ENCODE measurements at places on chromosomes 11 and 22.
A peak's percentile ranks its signal among the peaks of the same experiment; 100 is the strongest.

DNA sequence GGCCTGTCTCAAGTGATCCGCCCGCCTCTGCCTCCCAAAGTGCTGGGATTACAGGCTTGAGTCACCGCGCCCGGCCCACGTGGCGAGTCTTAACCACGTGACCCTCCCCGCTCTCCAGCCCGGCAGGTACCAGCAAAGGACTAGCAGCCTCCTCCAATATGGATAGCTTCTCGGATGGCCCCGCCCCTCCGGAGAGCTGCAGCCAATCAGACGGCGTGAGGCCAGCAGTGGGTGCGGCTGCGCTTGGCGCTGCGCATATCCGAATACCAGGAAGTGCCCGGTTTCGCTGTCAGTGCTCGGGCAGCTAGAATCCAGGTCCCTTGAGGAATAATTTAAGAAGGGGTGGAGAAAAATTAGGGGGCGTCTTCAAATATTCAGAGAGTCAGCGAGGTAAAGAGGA, 14.7 kb upstream of the PISD start:
- peak; percentile 93 for DNase-seq

DNA sequence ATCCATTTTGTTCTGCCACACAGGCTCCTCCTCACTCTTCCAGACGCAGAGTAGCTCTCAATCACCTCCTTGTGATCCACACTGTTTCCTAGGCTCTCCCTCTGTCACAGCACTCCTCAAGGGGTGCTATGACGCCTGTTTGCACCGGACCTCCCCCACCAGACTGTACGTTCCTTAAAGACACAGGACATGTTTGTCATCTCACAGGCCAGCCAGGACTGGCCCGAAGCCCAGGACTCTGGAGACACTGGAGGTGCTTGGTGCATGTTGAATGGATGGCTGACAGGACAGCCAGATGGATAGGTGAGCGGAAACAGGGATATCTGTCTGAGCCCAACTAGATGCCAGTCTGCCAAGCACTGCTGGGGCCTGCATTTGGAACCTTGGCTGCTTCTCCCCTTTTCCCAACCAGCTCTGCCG, 13.6 kb downstream of the PLA2G6 start:
- no peak for DNase-seq

GRCh38 chr11:61138935-61139334, 22.3 kb downstream of the VPS37C start:
- no peak for DNase-seq

DNA sequence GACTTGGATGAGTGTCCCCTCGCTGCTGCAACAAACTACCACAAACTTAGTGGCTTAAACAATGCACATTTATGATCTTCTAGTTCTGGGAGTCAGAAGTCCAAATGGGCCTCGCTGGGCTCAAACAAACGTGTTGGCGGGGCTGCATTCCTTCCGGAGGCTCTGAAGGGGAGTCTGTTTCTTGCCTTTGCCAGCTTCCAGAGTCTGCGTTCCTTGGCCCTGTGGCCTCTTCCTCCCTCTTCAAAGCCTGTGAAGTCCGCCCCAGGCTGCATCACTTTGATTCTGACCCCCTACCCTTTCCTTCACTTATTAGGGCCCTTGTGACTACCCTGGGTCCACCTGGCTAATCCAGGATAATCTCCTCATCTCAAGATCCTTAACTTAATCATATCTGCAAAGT, 80.3 kb upstream of the NECTIN1 start:
- no peak for DNase-seq

DNA sequence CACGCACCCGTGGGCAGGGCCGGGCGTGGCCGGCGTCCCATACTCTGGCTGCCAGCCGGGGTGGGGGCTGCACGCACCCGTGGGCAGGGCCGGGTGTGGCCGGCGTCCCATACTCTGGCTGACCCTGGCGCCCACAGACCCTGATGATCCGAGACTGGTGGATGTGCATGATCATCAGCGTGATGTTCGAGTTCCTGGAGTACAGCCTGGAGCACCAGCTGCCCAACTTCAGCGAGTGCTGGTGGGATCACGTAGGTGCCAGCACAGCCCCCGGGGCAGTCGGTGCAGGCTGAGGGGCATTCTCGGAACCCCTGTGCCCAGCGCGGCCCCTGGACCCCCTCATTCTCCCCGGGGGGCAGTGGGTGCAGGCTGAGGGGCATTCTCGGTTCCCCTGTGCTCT, 19.0 kb downstream of the RNH1 start:
- DNase-seq, result no peak

- DNase-seq, result no peak
These were observed 4.1 kb downstream of the ADORA2A start for GRCh38 chr22:24431309-24432034.

- DNase-seq, result no peak
These were observed 118.7 kb upstream of the E2F8 start for GRCh38 chr11:19359221-19360000.

DNA sequence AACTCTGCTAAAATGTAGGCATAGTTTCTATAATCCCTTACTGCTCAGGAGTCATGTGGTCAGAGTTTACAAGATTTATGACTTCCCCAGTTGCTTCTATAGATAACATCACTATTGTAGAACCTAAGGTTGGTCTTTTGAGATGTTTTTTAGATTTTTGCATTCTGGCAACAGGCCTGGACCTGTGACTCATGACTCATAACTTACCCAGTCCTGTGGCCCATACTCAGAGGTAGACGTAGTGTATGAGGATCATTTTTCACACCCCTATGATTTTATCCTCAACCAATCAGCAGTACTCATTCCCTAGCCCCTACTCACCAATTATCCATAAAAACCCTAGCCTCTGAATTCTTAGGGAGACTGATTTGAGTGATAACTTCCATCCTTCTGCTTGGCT, 384.4 kb upstream of the DDI1 start:
- DNase-seq, result no peak

GRCh38 chr11:38498721-38499120, 1900.7 kb upstream of the RAG2 start:
- DNase-seq, result no peak

DNA sequence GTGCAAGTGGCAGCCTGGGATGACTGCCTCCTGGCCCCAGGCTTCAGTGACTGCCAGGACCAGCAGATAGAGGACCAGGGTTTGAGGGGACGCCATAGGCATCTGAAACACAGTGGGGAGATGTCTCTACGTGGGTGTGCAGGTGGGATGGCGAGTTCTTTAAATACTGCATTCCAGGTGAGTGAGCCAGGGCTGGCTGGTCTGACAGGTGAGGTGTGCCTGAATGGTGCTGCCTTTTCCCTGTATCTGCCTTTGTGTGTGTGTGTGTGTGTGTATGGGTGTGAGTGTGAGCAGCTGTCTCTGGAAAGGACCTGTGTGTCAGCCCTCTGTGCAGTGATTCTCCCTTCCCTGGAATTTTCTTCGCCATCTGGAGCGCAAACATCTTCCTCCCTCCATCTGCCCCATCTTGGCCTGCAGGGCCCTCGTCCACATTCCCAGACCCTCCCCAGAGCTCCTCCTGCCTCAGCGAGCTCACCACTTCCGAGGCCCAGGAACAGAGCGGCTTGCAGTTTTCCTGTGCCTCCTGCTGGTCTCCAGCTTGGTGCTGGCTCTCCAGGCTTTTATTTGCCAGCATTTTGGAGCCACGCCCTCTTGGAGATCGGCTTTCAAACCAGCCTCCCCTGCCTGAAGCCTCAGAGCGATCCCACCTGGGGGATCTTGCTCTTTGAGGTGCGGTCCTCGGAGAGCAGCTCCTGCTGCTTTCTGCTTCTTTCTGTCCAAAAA, at the start of gene GPHA2:
TSS of gene GPHA2 (minus strand) at position 535 of the 723 bp plus-strand sequence. CDS start at position 102, 433 bp downstream.
- no peak for DNase-seq

DNA sequence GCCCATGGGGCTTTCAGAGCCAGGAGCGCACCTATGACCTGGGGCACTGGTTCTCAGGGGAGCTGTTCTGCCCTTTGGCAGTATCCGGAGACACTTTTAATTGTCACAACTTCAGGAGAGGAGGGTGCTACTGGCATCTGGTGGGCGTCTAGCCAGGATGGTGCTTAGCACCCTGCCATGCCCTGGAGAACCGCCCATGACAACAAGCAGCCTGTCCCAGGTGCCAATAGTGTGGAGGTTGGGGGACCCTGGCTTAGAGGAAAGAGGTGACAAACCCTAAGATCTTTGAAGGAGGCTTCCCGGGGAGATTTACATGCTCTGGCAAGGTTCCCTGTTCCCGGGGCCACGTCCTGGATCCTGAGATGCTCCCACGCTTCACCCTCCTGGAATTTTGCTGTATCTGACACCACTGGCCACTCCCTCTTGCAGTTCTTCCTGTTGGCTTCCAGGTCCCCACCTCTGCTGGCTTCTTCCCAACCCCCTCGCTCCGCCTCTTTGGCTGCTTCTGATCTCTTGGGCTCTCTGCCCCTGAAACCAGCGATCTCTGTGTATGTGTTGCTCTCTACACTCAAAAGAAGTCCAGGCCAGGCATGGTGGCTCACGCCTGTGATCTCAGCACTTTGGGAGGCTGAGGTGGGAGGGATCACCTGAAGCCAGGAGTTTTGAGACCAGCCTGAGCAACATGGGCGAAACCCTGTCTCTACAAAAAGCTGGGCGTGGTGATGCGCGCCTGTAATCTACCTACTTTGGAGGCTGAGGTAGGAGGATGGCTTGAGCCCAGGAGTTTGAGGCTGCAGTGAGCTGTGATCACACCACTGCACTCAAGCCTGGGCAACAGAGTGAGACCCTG, 31.1 kb downstream of the FADS3 start:
- no peak for DNase-seq

DNA sequence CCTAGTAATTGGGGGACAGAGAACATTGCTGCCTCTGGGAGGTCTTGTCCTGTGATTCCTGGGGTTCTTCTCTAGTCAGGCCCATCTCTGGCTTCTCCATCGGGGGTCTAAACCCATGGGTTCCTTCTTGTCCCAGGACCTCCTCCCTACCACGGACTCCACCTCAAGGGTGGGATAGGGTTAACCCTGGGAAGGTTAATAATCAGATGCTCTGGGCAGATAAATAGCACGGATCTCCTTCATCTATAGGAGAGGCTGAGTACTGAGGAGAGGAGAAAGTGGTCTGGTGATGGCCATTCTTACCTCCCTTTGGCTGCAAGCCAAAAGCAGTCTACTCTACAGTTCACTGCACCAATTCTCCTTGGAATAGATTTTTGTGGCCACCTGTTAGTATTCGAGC, 10.5 kb downstream of the HEPHL1 start:
- DNase-seq, result no peak

- DNase-seq, result peak; percentile 65
These were observed 3.8 kb upstream of the ADORA2A start for GRCh38 chr22:24423519-24424000.

DNA sequence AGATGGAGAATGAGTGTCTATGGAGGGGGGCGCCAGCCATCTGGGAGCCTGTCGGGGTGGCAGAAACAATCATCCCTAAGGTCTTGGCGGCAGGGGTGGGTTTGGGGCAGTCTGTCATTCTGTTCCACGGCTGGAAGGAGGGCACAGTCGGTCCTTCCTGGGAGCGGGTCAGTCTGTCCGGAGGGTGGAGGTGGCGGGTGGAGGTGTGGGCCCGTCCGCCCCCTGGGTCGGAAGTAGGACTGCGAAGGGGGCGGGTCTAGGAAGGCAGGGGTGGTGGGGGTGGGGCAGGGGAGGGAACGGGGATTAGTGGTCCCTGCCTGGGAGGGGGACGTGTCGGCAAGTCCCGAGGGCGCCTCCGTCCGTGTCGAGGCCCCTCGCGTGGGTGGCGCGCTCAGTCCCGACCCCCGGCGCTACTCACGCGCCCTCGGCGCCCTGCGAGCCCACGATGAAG, 461 bp downstream of the TBC1D10A start:
- DNase-seq, result no peak

- no peak for DNase-seq
These were observed 114.4 kb downstream of the FBXO7 start for GRCh38 chr22:32589007-32589406.

- DNase-seq, result no peak
These were observed 1.7 kb downstream of the TTLL8 start for GRCh38 chr22:50056214-50056972.

DNA sequence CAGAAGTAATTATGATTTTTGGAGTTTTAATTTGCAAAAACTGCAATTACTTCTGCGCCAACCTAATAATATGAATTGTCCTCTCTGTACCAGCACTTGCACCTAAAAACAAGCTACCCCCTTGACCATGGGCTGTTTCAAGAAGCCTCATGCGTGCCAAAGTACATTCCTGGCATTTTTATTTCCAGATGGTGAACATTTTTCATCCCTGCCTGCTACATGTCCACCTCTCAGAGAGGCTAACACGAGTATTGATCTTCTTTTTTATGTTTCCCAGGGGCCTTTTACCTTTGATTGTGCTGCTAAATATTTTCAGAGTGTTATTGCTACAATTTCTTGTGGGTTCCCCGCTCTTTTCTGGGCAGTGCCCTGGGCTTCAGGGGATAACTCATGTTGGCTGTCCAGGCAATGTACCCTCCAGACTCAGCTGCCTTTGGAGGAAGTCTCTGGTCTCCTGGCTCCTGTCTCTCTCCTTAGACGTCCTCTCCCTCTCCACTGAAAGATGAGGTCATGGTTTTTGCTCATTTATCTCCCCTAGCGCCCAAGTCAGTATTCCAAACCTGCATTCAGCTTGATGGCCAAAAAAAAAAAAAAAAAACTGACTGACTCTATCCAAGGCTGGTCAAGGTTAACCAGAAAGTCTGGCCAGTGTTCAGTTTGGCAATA, 86.2 kb upstream of the ASPHD2 start:
- no peak for DNase-seq

GRCh38 chr11:75145196-75145971, 5.5 kb upstream of the SLCO2B1 start:
- DNase-seq, result no peak

GRCh38 chr11:65293909-65294381, 20.7 kb upstream of the CDC42EP2 start:
- no peak for DNase-seq

DNA sequence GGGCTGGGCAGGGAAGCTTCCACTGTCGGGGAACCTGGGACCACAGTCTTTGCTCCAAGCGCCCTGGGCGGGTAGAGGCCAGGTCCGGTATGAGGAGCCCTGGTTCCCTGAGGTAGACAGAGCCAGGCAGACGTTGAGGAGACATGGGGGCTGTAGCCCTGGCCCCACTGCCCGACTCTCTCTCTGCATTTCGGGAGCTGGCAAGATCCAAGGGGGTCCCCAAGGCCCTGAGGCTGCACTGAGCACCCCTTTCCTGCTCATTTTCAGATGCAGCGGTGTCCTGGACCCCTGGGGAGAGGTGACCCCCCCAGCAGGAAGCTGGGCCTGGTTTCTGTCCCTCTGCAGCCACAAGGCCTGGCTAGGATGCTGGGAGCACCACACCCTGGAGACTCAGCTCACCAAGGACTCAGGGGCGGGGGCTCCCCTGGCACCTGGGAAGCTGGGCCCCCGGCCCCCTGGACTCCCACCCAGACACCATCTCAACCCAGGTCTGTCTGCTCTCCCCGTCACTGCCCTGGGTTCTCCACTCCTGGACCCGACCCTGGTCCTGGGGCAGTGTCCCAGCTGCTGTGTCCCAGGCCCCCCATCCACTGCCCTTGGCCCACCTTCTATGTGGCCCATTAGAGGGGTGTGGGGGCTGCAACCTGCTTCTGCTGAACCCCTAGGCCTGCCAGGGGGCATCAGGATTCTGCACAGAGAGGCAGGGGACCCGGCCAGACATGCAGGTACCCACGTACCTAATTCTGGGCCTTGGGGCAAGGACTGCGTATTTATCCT, 15.0 kb upstream of the MUC6 start:
- no peak for DNase-seq

- DNase-seq, result no peak
These were observed 153.2 kb upstream of the NARS2 start for GRCh38 chr11:78727816-78728215.
